Suppressor macrophage treated with lipopolysaccharide for 1 hour (primary cell): ENCODE measurements at places on chromosomes 3 and 15.

GRCh38 chr3:193498215-193498614 lies 56.5 kb downstream of the ATP13A4 start:
- DNase-seq = peak; percentile 54

DNA sequence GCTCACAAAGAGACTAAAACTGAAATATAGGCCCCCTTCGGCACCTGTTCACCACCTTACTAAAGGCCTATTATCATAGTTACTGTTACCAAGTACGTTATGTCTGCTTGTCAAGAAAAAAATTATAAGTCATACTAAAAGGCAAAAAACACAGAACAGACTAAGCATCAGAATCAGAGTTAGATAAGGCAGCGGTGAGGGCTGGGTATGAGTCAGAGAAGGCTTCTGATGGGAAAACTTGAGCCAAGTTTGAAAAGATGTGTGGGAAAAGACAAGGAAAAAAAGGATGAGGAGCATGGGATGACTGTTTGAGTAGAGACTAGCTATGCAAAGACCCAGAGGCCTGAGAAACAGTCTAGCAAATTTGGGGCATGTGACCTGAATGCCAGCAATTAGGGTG lies 387.2 kb upstream of the SGO1 start:
- no peak for DNase-seq

GRCh38 chr15:63073497-63074172 lies 31.1 kb downstream of the TPM1 start:
- no peak for DNase-seq

DNA sequence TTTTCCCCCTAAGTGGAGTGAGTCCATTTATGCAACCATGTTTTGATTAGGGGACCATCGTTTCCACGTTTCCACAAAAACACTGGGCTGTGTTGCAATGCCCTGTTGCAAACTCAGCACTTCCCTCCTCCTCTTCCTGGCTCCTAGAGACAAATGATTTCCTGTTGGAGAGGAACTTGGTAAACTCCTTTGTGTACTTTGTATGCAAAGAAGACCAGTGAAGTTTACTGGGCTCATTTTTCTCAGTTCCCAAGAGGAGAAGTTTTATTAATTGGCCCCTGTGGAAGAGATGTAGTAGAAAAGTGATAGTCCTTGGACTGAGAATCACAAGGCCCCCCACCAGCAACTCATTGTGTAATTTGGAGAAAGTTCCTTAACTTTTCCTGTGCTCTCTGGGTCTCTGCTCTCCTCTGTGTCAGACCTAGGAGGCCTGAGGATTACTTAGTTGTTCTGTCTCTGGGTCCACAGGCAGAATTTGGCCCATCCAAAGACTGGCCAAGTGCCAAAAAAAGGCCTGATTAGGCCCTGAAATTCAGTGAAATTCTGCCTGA lies 95.0 kb downstream of the ATG7 start:
- DNase-seq = peak; percentile 64

DNA sequence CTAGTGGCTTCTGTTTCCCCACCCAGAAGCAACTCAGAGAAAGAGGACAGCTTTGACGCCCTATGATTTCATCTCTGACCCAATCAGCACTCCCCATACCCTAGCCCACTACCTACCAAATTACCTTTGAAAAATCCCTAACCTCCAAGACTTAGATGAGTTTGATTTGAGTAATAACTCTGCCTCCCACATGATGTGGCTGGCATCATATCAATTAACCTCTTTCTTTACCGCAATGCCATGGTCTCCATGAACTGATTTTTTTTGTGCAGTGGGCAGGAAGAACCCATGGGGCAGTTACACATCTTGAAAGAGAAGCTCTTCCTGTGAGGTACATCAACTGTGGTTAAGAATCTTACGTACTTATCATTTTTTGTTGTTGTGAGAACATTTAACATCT lies 25.5 kb upstream of the APOD start:
- DNase-seq = no peak

DNA sequence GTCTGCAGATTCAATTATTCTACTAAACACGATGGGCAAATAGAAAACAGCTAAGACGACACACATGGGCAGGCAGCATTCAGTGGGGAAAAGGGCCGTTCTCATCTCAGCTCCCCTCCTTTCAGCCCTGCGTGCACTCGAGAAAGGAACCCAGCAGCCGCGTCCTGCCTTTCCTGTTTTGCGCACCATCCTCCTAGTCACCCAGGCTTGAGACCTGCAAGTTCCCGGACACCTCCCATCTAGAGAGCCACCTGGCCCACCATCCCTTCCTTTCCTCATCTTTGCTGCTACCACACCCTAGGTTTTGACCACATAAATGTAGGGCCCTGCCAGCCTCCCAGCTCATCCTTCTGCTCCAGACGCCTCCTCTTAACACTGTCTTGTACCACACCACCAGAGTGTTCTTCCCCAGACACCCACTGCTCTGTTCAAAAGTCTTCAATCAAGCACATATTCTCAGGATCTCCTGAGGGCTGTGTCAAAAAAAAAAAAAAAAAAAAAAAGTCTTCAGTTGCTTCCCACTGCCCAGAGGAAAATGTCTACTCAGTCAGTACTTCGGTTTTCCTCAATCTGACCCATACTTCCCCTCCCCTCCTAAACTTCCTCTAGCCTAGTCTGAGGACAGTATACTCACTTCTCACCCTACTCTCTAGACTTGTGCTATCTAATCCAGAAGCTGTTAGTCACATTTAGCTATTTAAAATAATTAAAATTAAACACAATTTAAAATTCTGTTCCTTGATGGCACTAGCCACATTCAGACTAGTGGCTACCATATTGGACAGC lies 182.0 kb downstream of the STT3B start:
- peak; percentile 44 for DNase-seq

DNA sequence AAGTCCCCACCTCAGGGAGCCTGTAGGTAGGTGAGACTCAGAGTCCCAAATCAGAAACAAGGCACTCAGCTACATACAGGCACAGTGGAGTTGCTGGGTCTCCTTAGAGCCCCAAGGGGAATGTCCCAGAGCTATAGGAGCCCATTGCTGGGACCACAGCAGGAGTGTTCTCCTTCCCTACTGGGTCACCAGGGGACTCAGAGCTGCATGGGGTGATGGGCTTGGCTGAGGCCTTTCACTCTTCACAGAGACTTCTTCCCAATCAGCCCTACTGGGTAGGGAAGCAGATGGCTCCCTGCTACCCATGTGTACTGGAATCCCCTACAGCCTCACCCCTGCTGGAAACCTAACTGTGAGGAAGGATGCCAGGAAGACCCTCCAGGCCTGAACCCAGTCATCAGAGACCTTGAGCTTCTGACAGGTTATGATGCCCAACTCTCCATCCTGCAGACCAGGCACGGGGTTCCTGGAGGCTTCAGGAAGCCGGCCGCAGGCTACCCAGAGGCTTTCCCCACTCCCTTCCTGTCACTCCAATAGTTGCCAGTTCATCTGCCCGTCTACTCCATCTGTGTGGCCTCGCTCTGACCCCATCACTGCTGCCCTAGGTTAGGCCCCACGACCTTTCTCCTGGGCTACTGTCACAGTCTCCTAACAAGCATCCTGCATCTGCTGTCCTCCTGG lies 24.0 kb downstream of the RASGRF1 start:
- DNase-seq = no peak

DNA sequence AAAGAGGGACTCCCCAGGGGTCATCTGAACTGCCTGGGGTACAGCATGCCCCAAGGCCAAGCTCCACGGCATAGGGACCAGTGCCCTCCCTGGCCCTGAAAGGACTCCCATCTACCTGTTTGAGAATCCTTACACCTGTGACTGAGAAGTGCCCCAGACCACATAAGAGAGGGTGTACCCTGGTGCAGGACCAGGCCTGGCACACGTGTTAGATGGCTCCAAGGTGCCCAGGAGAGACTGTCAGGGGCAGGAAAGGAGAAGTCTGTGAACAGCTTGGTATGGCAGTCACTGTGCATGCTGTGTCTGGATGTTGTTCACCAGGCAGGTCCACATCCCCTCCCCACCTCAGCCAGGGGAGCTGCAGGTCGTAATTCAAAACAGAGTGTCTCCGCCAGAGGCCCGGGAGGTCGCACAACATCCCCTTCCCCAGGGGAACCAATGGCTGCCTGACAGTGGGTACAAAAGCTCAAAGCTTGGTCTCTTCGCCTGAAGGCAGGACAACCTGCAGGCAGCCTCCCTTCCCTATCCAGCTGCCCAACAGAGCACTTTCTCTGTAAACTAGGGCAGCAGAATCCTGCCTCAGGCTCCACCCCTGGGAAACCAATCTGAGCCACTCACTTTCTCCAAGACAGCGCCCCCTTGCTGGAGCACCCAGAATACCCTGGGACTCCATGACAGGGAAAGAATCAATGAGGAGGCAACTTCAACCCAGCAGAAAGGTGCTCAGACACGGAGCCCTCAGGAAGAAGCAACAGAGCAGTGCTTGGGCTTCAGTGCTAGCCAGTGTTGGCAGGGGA lies 3.9 kb downstream of the NUP210 start:
- DNase-seq = no peak

DNA sequence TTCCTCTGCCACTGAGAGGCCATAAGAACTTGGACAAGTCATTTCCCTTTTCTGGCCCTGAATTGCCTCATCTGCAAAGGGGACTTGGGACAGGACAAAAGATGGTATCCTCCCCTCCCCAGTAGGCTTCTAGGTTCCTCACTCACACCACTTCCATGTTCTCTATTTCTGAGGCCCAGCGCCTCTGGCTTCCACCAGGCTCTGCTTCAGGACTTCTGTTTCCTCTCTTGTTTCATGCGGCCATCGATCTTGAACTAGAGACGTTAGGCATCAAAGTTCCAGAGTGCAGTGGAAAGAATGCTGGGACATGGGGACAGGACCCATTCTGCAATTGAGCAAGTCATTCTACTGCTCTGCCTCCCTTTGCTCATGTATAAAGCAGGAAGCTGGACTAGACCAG lies 1.7 kb downstream of the TM4SF4 start:
- DNase-seq = peak; percentile 35

- DNase-seq = no peak
Observed at GRCh38 chr3:110687138-110687537, 384.5 kb upstream of the NECTIN3 start.

DNA sequence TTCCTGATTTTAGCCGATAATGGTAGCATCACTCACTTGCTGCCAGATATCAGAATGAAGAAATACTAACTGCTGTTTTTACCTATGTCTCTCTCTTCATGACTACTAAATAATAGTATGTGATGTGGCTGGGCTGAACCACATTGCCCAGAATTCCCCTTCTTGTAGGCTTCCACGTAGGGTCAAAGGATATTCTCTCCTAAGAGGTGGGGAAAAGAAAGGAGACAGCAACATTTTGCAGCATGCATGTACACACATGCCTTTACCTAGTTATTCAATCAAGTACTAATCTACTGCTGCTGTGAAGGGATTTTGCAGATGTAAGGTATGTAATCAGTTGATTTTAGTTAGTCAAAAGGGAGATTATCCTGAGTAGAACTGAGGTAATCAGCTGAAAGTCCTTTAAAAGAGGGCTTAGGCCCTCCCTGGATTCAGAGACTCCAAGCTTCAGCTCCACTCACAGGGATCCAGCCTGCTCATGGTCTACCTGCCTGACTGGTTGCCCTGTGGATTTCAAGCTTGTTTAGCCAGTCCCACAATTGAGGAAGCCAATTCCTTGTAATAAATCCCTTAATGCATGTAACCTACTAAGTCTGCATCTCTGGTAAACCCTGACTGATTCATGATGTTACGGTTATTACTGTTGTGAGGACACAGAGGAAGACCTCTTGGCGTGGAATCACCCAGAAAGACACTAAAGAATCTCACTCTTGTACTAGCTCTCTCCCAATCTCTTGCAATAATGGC lies 20.4 kb downstream of the PLD1 start:
- no peak for DNase-seq

DNA sequence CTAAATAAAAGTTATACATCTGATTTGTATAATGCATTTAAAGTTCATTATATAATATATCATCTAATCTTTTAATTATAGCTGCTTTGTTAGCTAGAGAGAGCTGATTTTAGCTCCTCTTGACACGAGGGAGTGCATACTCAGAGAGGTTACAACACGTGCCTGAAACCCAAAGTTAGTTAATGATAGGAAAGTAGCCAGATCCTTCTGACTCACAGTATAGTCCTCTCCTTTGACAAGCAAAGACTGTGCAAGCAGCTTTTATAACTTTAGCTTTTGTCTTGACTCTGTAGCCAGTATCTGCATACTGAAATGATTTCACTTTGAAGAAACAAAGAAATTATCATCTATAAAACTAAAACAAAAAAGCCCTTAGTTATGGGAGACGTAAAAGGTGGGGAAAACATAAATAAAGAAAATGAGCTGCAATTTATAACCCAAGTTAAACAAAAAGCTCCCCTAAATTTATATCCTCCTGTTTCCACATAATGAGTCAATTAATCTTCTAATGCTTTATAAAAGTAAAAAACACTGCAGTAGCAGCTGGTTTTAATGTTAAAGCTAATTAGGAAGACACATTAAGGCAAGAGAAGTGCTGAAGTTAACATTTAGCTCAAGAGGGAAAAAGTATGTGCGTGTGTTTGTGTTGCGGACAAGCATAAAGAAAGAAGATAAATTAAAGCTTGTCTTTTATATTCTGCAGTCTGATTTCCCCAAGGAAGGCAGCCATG lies 13.1 kb downstream of the GABRR3 start:
- no peak for DNase-seq

- no peak for DNase-seq
Observed at GRCh38 chr3:136716629-136717028, 35.5 kb downstream of the STAG1 start.

DNA sequence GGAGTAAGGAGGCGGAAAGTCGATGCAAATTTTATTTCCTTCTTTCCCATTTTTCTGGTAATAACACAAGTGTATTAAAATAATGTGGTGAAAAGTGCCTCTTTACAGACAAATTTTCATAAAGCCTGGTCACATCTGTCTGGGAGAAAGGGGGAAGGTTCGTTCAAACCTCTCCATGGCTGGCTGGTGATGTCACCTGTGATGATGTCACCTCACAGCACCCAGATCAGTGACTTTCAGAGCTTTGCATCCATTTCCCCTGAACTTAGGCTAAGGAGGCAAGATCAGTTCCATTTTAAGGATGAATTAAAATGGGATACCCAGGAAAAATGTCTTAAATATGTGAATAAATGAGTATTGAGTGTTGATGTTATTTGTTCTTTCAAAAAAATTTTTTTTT lies 34.1 kb downstream of the ATP10A start:
- DNase-seq = peak; percentile 27

DNA sequence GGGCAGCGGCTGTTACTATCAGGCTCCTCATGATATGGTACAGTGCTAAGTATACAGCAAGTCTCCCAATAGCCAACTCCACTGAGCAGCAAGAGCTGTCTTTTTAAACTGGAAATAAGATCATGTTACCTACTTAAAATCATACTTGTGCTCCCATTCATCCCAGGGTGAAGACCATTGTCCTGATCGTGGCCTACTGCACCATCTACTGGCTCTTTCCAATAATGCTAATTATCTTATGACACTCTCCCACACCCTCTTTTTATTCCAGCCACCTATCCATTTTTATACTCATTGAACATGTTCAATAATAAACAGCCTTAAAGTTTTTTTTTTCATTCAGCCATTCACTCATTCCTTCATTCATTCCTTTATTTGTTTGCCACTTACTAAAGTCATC lies 117.7 kb downstream of the GBE1 start:
- no peak for DNase-seq

DNA sequence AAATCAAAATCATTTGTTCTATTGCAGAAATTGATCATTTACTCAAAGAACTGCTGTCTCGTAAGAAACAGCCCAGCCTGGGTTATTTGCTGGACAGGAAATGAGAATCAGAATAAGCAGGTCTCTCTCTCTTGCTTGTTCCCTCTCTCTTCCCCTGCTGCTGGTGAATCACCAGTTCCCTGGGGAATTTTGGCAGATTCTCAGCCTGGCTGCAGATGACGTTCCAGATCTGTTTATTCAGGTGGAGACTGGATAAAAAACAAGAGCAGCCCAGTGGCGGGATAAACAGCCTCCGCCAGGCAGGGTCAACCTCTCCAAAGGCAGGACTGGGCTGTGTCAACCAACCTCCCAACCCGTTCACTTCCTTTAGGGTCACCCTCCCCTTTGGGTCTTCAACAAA lies 72.1 kb downstream of the LRIG1 start:
- DNase-seq = no peak
